ENCODE measurements at places on chromosomes 16 and 17.

DNA sequence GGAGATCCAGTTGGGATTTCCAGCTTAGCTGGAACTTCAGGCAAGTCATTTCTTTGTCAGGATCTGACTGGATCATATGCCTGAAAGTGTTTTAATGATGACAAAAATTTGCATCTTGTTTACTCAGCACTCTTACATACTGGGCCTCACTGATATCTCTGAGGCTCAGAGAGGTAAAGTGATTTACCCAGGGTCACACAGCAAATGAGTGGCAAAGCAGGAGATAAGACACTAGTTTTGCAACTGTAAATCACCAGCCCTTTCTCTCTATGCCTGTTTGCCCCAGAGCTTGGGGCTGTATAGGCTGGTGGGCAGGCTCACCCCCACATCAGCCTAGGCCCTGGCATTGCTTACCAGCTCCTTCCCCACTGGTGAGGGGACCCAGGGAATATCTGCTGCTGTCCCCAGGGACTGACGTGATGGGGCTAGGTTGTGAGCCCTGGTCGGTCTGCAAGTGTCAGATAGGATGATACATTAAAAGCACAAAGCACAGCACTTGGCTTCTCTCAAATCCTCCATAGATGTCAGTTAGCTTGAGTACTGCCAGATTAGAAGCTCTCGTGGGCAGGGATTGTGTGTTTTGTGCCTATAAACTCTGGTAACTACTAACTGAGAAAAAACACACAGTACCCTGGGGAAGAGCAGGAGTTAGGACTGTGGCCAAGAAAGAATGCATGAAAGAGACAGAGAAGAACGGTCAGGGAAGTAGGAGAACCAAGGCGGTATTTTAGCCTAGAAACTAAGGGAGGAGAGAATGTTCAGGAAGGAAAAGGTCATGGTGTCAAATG is 165.4 kb downstream of the COPRS start:
- no peak for DNase-seq

DNA sequence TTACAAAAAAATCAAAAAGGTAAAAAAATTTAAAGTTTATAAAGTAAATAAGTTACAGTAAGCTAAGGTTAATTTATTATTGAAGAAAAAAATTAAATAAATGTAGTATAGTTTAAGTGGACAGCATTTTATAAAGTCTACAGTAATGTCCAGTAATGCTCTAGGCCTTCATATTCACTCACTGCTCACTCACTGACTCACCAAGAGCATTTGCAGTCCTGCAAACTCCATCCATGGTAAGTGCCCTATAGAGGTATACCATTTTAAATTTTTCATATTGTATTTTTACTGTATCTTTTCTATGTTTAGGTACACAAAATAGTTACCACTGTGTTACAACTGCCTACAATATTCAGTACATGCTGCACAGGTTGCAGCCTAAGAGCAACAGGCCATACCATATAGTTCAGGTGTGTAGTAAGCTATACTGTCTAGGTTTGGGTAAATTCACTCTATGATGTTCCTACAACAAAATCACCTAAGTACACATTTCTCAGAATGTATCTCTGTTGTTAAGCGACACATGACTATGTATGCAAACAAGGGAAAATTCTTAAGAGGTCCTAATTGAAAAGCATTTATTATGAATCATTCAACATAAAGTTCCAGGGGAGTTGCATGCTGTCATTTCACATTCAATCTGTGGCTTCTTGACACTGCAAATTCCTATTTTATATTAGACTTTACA is 92.3 kb downstream of the SPAG9 start:
- DNase-seq, result no peak

DNA sequence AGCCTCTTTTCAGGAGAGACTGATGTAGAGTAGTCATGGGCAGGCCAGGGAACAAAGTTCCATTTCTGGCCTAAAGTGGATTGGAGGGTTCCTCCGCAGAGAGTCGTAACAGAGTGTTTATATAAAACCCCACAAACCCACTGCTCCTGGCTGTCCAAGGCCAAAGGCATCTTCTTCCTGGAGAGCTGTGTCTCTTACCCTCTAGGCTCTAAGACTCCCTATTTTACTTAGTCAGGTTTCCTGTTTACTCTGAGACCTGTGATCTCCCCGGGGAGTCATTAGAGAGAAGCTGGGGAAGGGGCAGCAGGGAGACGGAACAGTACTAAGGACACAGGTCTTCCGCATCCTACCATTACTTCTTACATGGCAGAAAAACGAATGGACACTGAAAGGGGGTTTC is 69.5 kb downstream of the HIC1 start:
- DNase-seq, result no peak

- DNase-seq, result peak; percentile 48
Measured at GRCh38 chr16:81480606-81481206, 36.1 kb downstream of the CMIP start.

- DNase-seq, result no peak
Measured at GRCh38 chr16:27098366-27099049, 31.8 kb downstream of the C16orf82 start.

DNA sequence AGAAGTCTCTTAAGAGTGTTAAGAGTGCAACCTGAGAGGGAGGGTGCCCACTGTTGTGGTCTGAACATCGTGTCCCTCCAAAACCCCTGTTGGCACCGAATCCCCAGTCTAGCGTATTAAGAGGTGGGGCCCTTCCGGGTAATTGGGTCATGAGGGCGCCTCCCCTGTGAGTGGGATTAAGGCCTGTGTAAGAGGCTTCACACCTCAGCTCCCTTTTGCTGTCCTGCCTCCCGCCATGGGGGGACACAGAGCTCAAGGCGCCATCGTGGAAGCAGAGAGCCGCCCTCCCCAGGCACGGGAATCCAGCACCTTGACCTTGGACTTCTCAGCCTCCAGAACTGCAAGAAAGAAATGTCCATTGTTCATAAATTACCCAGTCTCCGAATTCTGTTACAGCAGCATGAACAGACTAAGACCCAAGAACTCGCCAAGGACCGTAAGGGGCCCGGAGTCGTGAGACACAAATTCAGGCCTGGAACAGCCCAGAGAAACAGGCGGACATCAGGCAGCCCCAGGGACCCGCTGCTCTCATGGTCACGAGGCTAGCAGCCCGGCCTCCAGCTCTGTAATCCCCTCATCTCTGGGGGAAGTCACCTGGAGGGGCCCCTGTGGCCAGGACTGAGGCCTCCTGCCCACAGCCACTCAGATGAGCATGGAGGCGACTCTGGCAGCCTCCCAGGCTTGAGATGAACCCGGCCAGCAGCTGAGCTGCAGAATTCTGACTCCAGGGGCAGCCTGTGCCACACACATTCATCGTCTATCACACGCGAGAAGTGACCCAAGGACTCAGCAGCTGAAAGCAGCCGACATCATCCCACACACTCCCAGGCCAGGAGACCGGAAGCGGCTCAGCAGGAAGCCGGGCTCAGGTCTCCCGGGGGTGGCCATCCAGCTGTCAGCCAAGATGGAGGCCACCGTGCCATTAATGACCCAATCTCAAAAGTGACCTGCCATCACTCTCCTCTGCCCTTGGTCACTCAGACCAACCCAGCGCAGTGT is 12.8 kb upstream of the CHMP6 start:
- no peak for DNase-seq

- peak; percentile 78 for DNase-seq
Measured at GRCh38 chr17:27596566-27597187, 34.3 kb upstream of the LGALS9 start.

DNA sequence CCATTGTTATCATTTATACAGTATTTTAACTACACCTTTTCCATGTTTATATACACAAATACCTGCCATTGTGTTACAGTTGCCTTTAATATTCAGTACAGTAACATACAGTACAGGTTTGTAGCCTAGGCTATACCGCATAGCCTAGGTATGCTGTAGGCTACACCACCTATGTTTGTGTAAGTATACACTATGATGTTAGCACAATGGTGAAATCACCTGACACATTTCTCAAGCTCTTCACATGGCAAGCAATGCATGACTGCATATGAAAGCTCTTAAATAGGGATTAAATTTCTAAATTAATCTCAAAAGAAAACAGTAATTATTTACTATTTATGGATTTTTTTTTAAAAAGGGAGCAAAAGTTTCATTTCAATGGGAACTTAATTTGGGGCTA is 12.0 kb downstream of the LRRC37B start:
- DNase-seq, result no peak

DNA sequence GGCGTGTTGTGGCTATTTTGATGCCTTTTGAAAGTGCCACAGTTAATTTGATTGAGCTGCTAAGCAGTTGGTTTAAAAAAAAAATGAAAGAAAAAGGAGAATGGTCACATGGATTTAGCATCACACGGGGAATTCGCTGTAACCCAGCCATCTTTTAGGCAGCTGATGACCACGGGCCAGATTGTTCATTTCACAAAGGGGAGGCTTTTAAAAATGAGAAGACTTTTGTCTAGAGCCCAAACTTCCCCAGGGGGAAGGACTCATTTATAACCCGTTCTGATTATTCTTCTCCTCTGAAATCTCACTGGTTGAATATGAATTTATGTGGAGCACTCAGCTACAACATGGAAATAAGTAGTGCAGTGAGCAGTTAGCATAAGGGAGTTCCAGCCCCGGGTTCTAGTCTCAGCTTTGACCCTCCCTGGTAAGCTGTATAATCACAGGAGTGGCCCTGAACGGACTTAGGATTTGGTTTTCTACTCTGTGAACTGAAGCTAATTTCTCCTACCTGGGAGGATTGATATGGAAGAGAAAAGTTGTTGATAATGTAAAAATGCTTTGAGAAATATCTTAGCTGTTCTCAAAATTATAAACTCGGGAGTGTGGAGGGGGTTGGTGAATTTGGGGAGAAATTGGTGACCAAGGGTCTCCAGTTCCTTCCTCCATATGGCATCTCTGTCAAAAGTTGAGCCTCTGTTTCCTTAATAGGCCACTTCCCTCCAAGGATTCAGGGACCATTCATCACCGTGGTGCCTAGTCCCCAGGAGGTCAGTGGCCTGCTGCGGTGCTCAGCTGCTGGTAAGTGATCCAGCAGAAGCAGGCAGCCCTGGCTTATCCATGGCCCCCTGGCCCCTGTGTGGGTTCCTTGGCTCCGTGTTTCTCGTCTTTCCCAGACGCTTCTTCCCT is 76.4 kb upstream of the TBX2 start:
- DNase-seq, result peak; percentile 47

DNA sequence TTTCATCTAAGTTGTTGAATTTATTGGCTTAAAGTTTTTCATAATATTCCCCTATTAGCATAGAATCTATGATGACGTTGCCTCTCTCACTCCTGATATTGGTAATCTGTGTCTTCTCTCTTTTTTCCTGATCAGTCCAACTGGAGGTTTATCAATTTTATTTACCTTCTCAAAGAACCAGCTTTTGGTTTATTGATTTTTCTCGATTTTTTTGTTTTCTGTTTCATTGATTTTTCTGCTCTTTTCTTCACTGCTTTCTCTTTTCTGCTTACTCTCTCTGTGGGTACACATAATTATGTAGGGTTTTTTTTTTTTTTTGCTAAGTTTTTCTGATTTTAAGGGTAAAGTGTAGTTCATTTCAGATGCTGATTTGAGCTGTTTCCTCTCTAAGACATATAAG is 29.7 kb downstream of the MRTFB start:
- DNase-seq, result no peak
